ENCODE measurements at places on chromosomes 11 and 22. TPM values are rescaled to one million over a fixed set of nuclear protein-coding genes. Genes with fewer than 3 reads are reported as not detected.
A peak's percentile ranks its signal among the peaks of the same experiment; 100 is the strongest.

- DNase-seq = no peak
These were observed 34.5 kb downstream of the NUMA1 start for GRCh38 chr11:72045849-72046248.

Gene SCUBE2
- 3.1 TPM for total RNA-seq

DNA sequence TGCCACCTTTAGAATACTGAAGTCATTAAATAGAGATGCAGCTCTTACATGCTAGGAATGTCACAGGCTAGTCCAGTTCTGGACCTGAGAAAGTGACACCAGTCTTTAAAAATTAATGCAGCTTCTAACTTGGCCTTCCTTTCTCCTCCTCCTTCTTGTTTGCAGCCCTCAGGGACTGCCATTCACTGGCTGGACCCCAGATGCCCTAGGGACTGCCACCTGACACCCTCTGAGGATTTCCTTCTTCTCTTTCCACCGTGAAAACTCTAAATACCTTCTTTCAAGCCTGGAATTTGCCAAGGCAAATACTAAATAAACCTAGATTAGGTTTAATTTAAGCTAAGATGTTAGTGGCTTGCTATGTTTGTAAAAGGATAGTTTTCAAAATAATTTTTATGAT, 78.4 kb downstream of the MUC15 start:
- DNase-seq = no peak

GRCh38 chr11:44823868-44824267, 97.1 kb downstream of the TSPAN18 start:
- DNase-seq = no peak

DNA sequence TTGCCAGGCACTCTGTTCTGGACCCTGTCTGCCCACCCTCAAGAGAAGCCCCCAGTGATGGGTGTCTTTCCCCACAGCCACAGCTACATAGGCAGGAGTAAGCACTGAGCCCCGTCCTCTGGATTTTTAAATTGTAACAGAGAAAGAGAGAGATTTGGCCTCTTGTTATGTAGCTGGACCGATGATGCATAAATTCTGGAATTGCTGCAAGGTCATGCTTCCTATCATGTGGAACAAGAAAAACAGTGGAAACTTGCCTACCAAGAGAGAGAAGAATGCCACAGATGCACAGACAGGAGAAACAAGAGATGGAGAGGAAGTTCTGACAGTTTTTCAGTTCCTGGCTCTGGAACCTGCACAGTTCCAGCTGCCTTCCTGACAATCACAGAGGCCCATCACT, 150.2 kb downstream of the ETS1 start:
- no peak for DNase-seq

DNA sequence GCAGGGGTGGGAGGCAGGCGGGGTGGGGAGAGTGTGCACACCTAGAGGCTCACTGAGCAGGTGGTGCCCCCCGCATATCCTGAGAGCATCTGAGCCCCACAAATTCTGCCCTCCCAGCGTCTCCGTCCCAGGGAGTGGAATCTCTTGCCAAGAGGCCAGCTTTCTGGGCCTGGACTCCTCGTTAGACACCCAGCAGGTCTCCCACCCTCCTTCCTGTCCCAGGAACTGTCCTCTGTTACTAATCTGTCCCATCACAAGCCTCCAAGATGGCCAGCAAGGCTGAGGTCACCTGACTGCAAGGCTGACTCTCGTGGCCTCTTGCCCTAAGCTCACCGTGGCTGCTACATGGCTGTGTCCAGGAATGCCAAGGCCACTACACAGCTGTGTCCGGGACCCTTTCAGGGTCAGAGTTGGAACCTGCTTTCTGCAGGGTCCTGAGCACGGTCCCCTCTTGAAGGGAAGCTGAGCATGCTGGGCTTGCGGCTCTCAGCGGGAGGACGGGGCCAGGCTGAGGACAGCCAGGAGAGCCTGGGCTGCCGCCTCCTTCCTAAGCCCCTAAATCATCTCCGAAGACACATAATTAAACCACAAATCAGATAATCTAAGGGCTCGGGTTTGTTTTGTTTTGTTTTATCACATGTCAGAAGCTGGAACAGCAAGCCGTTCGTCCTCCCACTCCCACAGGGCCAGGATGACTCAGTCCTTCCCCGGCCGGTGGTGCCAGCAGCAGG, 1327.3 kb downstream of the TBC1D22A start:
- peak; percentile 86 for DNase-seq

GRCh38 chr11:31780078-31780477, 31.0 kb downstream of the PAX6 start:
- no peak for DNase-seq

GRCh38 chr11:64238999-64239398, 1.9 kb upstream of the FKBP2 start:
- DNase-seq = no peak

DNA sequence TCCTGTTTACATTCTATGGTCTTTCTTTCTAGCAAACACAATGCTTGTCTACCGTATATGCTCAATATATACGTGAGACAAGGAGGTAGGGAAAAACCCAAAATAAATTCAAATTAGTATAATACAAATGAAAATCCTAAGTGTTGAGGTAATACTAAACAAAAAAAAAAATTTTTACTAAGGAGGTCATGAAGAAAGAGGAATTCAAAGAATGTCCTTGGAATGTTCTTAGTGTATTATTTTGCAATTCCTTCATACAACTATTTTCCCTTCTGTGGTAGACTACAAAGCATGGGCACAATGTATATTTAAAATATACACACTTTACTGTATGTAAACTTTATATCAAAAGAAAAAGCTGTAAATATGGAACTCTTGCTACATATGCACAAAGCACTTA, 36.4 kb downstream of the PIK3C2A start:
- DNase-seq = no peak

- DNase-seq = peak; percentile 36
These were observed 53.9 kb downstream of the MICAL2 start for GRCh38 chr11:12164061-12165014.

All from uterus (tissue), 4 donors.